GM23248 (cell line): ENCODE measurements at places on chromosomes 6 and 20. TPM values are rescaled to one million over a fixed set of nuclear protein-coding genes. Genes with fewer than 3 reads are reported as not detected.
A peak's percentile ranks its signal among the peaks of the same experiment; 100 is the strongest.

Gene TUBB1
- total RNA-seq = not detected in 2 replicates

Gene PPIL6
- total RNA-seq = 3.5 and 3.7 TPM in 2 replicates

DNA sequence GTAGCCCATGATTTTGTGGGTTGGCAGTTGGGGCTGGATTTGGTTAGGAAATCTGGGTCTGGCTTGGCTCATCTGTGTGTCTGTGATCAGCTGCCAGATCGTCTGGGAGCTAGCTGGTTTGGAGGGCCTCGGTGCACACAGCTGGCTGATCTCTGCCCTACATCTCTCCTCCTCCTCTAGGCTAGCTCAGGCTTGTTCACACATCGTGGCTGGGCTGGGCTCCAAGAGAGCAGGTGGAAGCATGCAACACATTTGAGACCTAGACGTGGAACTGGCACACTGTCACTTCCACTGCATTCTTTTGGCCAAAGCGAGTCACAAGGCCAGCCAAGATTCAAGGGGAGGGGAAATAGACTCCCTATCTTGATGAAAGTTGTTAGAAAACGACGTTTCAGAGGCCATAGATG is 15.9 kb downstream of the NDUFAF5 start:
- H3K27ac ChIP-seq = peak overlapping the region; percentile 9; the same call in 1 of the 2 replicates
- DNase-seq = peak; percentile 76
- no peaks in the 10 kb centered on the region for H3K27me3 ChIP-seq
- peaks cover 42% of the 10 kb centered on the region for H3K36me3 ChIP-seq
- H3K4me1 ChIP-seq = peaks cover 12% of the 10 kb centered on the region
- H3K4me3 ChIP-seq = no peak overlapping the region

DNA sequence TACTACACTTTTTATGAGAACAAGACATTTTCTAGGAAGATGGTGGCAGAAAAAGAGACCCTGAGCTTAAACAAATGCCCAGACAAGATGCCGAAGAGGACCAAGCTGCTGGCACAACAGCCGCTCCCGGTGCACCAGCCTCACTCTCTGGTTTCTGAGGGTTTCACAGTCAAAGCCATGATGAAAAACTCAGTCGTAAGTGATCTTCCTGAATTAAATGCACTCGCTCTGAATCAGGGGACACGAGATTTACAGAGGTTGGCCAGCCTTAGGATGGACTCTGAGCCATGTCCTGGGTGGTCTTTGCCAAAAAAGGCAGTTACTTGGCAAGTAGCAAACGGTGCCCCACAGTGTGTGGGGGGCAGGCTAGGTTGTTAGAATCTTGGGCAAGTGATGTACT is 423 bp downstream of the PACRG start:
- no peaks in the 10 kb centered on the region for H3K27me3 ChIP-seq
- H3K4me1 ChIP-seq = no peaks in the 10 kb centered on the region
- DNase-seq = peak; percentile 53
- peak overlapping the region; percentile 86 for H3K4me3 ChIP-seq

GRCh38 chr6:10146715-10147451 is 268.0 kb downstream of the TFAP2A start:
- no peaks in the 10 kb centered on the region for H3K27me3 ChIP-seq
- no peak overlapping the region for H3K27ac ChIP-seq
- H3K36me3 ChIP-seq = no peaks in the 10 kb centered on the region
- 0 out of 2 replicates have a peak, but pooled peaks cover 4% of the 10 kb centered on the region for H3K4me1 ChIP-seq

DNA sequence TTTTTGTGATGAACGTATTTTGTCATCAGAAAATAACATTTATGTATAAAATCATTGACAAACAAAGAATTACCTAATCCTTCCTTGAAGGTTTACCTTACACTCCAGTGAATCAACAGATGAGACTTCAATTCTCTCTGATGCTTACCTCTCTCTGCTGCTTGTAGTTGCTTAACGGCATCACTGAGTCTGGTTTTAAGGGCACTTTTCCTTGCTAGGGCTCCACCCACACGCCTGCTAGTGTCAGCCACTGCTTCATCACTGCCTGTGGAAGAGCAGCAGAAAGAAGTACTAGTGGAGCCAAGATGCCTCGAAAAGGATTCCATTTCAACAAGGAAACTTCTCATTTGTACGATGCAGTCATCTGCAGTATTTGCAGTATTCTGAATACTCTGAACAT is 63.0 kb downstream of the FAM229B start:
- H3K4me1 ChIP-seq = peaks cover 59% of the 10 kb centered on the region
- peak overlapping the region; percentile 92 for H3K27ac ChIP-seq
- DNase-seq = peak; percentile 85
- peaks cover 89% of the 10 kb centered on the region for H3K36me3 ChIP-seq

GRCh38 chr6:10248378-10248843 is 166.5 kb downstream of the TFAP2A start:
- peaks cover 4% of the 10 kb centered on the region; the same call in 1 of the 2 replicates for H3K4me1 ChIP-seq
- H3K36me3 ChIP-seq = no peaks in the 10 kb centered on the region
- peak; percentile 63 for DNase-seq
- no peak overlapping the region for H3K27ac ChIP-seq
- H3K27me3 ChIP-seq = no peaks in the 10 kb centered on the region
